ENCODE measurements at places on chromosomes 7 and 10.

DNA sequence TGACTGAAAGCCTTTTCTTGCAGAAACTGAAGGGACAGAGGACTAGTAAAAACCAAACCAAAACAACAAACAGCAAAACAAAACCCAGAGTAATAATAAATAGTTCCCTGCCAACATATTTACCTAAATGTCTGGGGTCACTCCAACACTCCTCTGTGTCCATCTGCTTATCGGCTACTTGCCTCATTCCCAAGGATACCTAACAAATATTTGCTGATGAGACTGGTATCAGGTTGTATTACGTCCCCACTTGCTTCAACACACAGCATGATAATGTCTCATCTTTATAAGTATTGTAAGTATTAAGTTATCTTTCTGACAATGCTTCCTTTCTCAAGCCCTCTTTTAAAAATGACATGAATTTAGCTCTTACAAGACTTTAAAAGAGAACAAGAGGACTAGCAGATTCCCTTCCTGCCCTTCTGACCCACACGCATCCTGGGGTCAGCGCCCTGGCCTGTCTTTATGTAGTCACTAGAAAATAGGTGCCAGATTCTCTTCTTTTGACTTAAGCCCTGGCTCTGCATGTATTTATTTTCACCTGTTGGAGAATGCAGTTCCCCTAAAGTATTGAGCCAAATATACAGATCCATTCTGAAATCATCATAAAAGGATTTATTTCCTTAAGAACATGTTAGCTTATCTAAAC lies 110.2 kb downstream of the SEM1 start:
- no peak for DNase-seq

DNA sequence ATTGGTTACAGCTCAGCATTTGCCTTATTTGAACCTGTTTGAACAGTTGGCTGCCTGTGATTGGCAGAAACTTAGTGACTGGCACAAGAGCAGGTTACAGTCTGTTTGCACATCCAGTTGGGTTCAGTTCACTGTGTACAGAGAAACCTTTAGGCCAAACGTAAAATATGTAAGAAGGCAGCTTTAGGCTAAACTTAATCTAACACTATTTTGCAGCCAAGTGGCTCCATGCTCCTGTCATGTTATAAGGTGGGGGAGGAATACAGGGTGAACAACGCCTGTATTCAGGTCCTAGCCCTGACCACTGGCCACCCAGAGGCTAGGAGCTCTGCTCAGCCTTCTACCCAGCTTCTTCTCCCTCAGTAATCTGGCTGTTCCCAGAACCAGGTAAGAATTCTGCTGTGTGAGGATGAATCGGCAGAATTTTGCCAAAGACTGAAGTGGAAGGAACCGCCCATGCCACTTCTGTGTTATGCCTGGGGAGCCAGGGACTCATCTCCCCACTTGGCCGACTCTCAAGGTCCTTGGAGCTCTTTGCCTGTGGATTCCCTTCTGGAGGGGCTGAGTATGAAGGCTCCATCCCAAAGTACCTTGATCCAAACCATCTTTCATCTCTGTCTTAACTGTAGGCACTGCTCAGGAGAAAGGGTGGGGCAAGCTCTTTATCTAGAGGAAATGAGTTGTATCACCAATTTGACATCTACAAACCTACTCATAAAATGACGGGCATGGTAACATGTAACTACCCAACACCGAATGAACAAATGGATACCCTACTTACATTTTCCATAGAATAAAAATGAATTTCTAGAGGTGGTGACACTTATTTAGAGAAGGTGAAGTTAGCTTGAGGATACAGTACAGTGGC lies 164.4 kb upstream of the NAMPT start:
- DNase-seq, result no peak

- no peak for DNase-seq
Measured at GRCh38 chr7:81573128-81573527, 196.7 kb downstream of the HGF start.

DNA sequence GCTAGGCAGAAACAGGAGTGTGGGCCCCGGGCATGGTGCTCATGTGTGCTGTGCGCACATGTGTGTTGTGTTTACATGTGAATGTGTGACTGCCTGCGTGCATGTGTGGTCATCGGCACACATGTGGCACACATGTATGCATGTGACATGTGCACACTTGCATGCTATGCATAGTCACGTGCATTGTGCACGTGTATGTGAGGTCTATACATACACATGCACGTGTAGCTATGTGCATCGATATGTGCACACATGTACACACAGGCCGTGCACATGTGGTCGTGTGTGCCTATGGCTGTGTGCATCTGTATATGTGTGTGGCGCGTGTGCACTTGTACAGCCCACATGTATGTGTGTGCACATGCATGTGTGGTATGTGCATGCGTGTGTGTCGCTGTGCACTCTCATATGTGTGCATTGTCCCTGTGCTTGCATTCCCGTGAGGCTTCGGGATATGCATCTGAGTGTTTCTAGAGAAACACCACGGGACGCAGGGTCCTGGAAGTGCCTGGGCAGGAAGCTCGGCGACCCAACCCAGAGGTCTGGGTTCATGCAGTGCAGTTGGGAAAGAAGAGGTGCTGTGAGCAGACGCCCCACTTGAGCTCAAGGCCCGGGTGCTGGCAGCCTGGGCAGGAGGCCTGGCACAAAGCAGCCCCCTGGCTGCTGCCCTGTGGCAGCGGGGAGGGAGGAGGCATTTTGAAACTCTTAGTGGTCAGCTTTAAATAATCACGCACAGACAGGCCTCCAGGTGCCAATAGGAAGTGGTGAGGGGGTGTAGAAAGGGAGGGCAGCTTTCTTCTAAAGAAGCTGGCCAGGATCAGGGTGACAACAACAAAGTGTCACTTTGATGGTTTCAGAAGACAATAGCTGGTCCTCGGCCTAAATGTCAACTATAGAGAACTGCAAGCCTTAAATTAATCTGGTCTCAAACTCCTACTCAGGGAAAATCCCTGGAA lies 410.0 kb upstream of the MGMT start:
- DNase-seq, result no peak

DNA sequence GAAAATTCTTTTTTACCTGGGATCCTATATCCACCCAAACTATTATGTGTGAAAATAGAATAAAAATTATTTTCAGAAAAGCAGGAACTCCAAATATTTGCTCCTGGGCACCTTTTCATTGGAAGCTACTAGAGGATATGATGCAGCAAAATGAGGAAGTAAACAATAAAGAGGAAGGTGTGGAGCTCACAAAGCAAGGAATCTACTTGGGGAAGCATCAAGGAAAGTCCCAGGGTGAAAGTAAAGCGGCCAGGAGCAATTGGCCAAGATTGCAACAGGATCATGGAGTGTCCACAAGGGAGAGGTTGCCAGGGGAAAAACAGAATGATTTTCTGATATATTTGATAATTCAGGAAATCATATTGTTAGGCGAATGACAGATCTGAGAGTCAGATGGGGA lies 80.8 kb downstream of the CARD11 start:
- no peak for DNase-seq

DNA sequence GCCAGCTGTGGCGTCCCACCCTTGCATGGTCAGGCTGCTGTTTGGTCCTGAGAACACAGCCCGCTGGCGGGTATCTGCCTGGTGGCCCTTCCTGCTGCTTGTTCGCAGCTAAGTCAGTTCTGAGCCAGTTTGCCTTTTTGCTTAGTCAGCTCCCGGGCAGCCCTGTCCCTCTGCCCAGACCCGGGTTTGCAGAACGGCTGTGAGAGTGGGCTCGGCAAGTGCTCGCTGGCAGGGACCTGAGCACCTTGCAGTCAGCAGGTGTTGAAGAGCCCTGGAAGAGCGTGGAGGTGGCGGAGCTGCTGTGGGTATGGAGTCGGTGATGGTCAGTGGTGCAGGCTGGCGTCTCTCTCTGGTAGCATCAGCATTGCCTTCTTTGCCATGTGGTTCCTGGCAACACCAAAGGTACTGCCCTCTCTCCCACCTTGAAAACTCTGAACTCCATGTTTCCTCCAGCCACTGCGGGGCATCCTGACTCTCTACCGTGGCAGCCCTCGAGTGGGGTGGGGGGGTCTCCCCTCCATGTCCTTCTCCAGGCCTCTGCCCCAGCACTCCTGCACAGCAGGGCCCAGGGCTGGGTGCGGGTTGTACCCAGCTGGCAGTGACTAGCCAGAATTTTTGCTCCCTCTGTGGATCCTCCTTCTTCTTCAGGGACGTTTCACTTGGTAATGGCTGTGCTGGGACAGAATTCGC lies 4.6 kb downstream of the INPP5A start:
- DNase-seq, result no peak

DNA sequence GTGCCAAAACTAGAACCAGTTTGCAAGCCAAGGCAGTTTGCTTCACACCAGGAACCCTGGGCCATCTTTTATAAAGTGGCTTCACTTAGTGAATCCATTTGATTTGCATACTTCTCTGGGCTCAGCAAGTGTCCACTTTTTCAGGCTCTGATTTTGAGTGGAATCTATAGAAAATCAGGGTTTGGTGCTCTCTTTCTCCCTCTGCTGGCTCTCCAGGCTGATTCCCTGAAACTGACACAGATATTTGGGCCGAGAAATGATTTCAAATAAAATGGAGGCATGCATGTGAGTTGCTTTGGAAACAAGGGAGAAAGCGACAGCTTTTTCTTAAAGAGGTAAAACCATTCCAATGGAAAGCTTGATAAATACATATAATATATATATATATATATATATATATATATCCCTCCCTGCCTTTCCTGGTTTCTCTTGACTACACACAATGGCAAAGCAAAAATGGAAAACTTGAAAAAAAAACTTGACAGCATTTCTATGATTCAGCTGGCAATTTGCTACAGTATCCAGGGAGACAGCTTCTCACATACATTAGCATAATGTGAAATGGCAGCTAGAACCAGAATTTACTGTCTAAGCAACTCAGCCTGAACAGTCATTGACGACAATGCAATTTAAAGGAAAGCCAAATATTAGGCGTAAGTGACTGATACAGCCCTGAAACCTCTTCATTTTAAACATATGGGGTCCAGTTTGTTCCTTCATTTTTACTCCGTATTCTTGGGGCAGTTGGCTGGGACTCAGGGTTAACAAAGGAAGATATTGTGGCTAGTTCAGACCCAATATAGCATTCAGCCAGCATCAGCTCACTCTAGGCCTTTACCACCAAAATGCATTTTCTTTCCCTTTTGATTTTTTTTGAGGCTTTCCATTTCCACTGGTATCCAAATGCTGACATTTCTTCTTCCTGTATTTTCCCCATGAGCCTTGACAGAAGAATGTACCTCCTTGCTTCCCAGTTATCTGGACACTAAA lies 188.5 kb downstream of the TMEM178B start:
- DNase-seq, result no peak
